ENCODE measurements at places on chromosomes 6 and 20.

DNA sequence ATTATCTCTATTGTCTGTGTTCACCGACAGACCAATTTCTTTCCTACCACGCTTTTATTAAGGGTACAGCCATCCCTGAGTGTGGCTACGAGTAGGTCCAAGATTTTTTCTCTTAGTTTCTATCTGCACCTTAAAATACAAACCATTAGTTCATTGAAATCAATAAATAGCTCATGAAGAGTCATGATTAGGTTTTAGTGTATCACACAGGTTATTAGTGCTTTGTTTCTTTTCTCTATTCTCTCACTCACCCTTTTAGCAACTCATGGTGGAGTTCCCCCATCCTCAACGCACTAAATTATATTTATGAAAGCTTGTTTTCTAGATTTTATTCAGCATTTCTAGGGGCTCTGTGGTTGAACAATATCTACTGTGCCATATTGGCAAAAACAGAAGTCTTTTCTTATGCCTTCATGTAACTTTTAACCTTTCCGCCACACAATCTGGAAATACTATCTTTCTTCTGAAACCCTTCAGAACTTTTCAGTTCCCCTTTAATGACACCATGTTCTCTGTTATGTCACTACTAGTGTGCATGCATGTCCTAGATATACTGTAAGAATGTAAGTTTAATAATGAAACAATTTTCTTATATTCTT lies 128.2 kb upstream of the LAMA2 start:
- no peak for DNase-seq

GRCh38 chr6:157840776-157841175 lies 17.7 kb downstream of the SNX9 start:
- DNase-seq = no peak

- DNase-seq = no peak
These were observed 90.6 kb upstream of the ADGRF1 start for GRCh38 chr6:47132724-47133123.

DNA sequence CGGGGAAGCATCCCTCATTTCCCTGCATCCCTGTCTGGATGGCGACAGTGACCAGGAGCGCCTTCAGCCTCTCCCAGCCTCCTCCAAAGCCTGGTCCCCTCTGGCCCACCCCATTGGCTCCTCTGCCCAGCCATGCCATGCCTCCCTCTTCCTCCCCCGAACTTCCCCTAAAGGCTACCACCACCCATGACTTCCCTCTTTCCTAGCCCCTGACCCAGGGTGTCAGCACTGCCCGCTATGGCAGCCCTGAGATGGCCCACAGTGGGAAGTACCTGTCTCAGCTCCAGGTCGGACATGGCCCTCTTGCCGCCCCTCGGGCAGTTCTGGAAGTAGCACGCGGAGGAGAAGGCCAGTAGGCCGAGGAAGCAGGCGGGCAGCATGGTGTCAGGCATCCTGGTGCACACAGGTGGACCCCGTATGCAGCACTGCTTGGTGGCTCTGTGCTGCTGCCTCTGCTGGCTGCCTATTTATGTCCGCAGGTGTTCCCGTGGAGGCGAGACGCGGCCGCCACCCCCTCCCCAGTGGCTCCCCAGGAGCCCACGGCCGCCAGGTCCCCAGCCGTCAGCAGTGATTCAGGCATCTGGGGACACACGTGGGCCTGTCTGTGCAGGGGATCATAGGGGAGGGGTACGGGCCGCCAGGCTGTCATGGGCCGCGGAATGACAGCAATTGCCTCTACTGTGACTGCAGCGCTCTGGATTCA lies at the start of gene AVP:
Gene AVP (minus strand): TSS at position 442 of the 703 bp plus-strand sequence. CDS start 50 bp downstream, at position 392.
- no peak for DNase-seq

DNA sequence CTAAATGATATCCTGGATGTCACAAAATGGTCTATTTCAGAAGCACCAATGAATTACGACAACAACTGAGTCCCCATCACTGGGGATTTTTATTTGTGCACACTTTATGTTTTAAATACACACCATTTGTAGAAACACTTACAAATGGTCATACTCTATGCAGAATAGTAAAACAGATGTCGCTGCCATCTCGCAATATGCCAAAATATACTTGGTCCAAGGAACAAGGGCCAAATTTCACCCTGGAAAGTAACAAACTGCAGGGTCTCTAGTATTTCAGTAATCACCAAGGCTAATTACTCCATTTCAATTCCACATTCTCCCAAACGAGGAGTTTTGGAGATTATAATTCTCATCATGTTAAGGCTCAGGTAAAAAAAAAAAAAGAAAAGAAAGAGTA lies 215.2 kb downstream of the LMBRD1 start:
- DNase-seq = no peak

DNA sequence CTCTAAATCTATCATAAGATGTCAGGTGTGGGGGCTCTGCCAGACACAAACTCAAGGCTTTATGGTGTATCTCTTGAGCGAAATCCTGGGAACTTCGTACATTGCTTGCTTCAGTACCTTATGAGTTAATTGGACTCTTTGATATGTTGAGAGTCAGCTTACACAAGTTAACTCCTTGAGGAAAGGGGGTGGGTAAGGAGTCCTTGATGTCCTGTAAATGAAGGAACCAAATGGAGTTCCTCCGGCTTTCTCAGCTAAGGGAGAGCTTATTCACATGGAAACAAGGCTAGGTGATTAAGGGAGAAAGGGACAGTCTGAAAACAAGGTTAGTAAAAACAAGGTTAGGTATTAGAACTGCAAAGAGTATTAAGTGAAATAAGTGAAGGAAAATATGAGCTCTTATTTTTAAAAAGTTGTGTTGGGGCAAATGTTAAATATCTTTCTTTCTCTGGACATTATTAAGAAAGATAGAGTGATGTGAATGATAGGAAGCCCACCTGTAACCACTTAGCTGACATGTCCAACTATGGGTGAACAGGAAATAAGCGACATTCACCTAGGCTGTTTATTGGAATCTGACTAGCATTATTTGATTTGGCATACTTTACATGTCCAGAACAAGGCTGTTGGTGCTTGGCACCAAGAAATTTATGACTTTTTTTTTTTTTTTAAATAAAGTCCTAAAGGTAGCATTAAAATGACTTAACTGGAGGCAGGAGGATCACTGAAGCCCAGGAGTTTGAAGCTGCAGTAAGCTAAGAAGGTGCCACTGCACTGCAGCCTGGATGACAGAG lies 26.5 kb downstream of the GTF2H5 start:
- no peak for DNase-seq

GRCh38 chr6:112298021-112298745 lies 43.8 kb upstream of the LAMA4 start:
- no peak for DNase-seq

GRCh38 chr20:14386726-14387125 lies 49.3 kb upstream of the FLRT3 start:
- DNase-seq = no peak

DNA sequence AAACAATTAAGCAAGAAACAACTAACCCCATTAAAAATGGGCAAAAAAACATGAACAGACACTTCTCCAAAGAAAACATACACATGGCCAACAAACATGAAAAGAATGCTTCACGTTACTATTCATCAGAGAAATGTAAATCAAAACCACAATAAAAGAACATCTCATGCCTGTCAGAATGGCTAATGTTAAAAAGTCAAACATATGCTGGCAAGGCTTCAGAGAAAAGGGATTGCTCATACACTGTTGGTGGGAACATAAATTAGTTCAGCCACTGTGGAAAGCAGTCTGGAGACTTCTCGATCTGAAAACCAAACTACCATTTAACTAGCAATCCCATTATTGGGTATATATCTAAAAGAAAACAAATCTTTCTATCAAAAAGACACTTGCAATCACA lies 217.5 kb downstream of the TINAG start:
- no peak for DNase-seq

DNA sequence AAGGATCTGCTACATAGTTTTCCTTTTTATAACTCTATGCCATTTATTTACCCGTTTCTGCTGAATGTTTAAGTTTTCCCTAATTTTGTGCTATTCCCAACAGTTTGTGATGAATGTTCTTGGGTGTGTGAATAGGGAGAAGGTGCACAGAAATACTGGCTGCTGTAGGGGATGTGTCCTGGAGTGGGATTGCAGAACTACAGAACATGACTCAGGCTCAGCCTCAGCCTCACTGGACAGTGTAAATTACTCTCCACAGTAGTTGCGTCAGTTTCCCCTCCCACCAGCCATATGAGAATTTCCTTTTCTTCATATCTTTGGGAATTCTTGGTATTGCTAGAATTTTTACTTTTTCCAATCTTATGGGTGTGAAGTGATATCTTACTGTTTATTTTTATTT lies 57.0 kb downstream of the SLX4IP start:
- DNase-seq = no peak

DNA sequence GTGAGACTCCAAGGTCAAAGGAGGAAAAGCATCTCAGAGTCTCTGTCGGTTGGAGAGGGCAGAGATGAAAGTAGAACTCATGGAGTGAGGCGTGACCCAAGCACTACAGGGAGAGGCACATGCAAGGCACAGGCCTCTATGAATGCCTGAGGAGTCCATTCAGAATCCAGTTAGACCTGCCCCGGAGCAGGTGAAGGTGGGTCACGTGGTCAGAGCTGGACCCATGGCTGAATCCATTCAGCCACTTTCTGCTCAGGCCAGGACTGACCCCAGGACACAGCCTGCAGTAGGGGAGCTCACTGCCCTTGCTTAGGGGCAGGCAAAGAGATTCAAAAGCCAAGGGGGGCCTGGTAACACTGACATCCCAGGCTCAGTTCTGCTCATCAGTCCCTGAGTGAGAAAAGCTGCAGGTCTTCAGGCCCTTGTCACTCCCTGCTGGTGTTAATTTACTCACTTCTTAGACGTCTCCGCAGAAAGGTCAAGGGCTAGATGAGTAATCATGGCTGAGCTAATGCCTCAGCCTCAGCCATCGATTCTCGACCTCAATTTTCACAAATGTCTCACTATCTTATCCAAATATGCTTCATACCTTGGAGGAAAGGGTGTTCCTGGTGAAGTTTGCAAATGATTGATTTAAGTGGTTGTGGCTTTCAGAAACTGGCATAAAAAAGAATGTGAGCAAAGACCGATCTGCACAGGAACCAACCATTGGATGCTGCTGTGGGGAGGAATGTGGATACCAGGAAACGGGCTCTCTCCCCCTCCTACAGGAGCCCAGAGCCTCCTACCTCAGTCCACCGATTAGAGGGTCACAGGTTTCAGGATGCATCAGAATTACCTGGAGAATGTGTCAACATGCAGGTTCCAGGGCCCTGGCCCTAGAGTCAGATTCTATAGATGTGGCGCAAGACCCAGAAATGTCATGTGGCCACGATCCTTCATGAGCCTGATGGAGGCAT lies 584.4 kb downstream of the PTPRT start:
- no peak for DNase-seq

- DNase-seq = no peak
These were observed 23.8 kb downstream of the ANKS1A start for GRCh38 chr6:34912715-34913464.

DNA sequence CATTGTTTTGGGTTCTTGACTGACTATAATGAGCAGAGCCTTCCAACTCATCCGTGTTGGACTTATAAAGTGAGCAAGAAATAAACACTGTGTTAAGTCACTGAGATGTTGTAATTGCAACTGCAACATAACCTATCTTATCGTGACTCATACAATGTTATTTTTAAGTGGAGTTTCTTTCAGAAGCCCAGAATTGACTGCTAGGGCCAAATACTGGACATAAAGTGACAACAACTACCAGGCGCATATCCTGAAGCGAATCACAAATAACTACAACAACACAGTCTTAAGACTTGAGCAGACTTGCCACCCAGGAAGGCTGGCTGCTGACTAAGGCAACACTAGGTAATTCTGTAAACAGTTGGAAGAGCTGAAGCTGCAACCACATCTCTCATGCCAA lies 326.6 kb downstream of the COL12A1 start:
- DNase-seq = no peak

- no peak for DNase-seq
These were observed 29.9 kb downstream of the ADNP start for GRCh38 chr20:50901301-50901700.

DNA sequence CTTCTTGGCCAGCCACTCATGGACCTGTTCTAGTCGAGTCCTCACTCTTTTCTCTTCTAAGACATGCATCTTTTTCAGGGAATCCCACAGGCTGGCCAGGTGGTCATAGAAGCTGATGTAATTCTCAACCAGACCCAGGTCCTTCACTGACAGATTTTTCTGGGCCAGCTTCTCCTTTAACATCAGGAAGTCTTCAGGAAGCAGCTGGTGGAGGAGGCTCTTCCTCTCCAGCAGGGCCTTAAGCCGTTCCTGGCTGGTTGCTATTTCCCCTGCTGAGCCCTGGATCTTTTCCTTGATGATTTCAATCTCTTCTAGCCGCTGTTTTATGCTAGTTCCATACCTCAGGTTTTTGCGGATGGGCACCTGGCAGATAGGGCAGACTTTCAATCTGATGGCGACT lies 28.6 kb downstream of the DDX27 start:
- DNase-seq = no peak

GRCh38 chr20:8808202-8808535 lies 260.7 kb upstream of the PLCB4 start:
- no peak for DNase-seq

GRCh38 chr20:6636209-6637159 lies 131.0 kb upstream of the BMP2 start:
- no peak for DNase-seq

DNA sequence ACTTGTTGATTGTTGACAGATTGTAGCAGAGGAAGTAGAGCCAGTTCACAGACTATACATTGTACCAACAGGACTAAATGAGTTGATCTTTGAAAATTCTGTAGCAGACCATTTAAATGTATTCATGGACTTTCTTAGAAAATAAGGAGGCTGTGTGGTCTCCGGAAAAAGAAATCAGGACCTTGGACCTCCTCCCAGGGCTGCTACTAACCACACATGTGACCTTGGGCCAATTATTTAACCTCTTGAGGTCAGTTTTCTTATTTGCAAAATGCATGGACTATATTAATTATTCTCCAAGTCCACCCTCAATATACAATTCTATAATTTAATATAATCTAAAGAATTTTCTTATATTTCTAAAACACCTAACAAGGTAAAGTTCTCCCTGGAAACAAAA lies 492.0 kb upstream of the JAG1 start:
- no peak for DNase-seq

DNA sequence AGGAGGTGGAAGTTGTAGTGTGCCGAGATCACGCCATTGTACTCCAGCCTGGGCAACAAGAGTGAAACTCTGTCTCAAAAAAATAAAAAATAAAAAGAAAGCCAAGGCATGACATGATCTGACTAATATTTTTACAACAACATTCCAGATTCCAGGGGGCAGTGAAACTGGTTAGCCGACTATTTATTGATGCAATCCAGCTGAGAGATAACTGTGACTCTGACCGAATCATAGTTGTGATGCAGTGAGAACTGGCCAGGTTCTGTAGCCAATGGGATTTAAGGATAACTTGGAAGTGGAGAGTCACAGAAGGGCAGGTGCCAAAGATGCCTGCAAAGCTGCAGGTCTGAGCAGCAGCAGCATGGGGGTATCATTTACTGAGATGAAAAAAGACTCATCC lies 82.9 kb upstream of the TSHZ2 start:
- DNase-seq = no peak

DNA sequence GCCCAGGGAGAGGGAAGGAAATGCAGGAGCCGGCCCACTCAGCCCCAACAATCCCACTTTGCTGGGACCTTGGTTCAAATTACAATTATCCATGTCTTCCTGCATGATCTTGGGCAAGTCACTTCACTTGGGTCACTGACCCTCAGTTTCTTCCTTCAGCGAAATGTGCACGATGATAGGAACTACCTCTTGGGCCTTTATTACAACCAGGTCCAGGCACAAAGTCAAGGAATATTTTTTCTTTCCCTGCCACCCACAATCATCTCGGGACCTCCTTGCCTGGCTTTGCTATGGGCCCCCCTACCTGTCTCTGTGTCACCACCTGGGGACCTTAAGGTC lies 358 bp upstream of the PLTP start:
- no peak for DNase-seq

GRCh38 chr6:19465256-19465655 lies 371.9 kb upstream of the ID4 start:
- no peak for DNase-seq

Measured in RWPE2 (cell line).